ENCODE measurements at places on chromosomes 6 and 20.

DNA sequence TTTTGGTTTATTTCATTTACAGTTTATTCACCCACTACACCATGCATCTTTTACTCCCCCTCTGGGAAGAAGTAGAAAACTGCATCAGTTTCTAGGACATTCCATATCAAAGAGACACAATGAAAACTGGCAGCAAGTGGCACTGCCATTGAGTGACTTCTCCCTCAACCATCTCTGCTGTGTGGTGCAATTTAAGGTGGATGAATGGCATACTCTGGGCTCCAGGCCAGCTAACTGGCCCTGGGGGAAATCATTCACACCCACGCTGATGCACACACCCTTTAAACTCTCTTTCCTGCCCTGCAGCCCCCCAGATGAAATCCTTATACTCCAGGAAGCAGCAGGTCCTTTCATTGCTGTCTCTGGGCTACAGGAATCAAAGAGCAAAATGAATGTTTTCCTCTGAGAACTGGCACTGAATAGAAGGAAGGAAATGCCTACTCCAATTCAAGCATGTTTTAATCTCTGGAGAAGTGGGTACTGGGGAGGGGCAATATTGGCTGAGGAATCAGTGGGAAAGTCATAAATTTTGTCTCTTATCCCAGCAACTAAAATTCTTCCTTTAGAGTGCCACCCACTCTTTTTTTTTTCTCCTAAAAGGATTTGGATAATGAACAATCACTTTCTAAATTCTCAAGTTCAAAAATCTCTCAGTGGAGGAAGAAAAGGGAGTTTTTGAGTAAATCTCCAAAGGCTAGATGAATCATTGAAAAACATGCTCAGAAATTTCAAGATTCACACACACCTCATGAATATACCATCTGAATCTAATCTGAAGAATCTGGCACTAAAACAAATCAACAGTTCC is 16.9 kb upstream of the RFPL4B start:
- DNase-seq = peak; percentile 18

- no peak for DNase-seq
Observed at GRCh38 chr6:75550544-75551167, 51.0 kb upstream of the SENP6 start.

DNA sequence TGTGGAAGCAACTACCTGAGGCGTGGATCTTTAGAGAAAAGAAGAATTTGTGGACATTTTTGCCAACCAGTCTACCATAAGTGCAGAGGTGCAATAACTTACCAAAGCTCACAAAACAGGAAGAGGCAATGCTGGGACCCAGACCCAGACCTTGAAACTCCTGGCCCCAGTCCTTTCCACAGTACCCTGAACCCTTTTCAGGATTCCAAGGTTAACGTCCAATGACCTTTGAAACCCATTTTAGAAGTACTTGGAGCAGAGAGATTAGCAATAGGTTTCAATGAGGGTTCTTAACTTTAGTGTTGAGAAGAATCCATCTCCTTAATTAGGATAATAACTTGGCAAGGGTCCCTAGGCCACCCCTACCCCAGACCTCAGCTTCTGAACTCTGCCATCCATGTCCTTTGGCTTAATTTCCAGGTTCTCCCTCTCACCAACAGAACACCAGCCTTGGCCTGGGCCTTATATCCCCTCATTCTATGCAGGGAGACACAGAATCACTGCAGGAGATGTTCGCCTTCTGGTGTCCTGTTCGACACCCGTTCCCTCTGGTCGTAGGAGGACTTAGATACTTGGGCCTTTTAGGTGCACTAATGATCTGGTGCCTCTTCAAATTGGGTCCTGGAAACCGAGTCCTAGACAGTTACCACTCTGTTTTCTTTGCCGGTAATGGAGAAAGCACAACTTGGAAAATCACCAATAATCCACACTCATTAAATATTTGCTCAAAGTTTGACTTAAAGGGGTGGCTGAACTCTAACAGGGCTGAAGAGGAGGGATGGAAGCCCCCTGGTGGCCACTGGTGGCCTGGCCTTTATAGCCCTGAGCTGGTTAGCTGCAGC is 40.6 kb downstream of the ISM1 start:
- peak; percentile 2 for DNase-seq

- no peak for DNase-seq
Observed at GRCh38 chr6:166658792-166659150, 31.7 kb upstream of the RPS6KA2 start.

DNA sequence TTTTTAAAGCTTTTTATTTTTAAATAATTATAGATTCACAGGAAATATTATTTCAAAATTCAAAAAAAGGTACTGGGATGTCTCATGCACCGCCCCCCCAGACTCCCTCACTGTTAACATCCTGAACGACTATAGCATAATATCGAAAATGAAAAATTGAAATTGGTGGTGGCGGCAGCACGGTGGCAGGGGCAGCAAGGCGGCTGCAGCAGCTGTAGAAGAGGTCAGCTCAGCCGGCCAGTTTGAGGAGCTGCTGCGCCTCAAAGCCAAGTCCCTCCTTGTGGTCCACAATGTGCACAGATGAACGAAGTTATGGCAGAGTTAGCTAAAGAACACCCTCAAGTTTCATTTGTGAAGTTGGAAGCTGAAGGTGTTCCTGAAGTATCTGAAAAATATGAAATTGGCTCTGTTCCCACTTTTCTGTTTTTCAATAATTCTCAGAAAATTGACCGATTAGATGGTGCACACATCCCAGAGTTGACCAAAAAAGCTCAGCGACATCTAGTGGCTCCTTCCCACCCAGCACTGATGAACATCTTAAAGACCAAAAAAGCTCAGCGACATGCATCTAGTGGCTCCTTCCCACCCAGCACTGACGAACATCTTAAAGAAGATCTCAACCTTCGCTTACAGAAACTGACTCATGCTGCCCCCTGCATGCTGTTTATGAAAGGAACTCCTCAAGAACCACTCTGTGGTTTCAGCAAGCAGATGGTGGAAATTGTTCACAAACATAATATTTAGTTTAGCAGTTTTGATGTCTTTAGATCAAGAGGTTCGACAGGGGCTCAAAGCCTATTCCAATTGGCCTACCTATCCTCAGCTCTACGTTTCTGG is 100.8 kb downstream of the FAM217A start:
- peak; percentile 78 for DNase-seq

- DNase-seq = no peak
Observed at GRCh38 chr6:91083211-91083610, 496.3 kb upstream of the MAP3K7 start.
